Hepatocyte (in vitro differentiated cells): ENCODE measurements at places on chromosomes 5 and 9. TPM values are rescaled to one million over a fixed set of nuclear protein-coding genes. Genes with fewer than 3 reads are reported as not detected.

SPINK5 gene
- 3.0 TPM in 2 replicates for total RNA-seq

CDX1 gene
- total RNA-seq: 54.6 and 58.2 TPM in 2 replicates

FGFR4 gene
- total RNA-seq: 90.2 and 121 TPM in 2 replicates

C9 gene
- 0.47 and 0.76 TPM in 2 replicates for total RNA-seq

TAS2R1 gene
- total RNA-seq: 1.0 TPM in 1 of 2 replicates, not detected in the other

LHX2 gene
- total RNA-seq: not detected in 2 replicates

ANKRD31 gene
- total RNA-seq: 0.47 and 0.60 TPM in 2 replicates

SLC6A18 gene
- not detected in 2 replicates for total RNA-seq

ACO1 gene
- 62.7 and 65.7 TPM in 2 replicates for total RNA-seq

DNA sequence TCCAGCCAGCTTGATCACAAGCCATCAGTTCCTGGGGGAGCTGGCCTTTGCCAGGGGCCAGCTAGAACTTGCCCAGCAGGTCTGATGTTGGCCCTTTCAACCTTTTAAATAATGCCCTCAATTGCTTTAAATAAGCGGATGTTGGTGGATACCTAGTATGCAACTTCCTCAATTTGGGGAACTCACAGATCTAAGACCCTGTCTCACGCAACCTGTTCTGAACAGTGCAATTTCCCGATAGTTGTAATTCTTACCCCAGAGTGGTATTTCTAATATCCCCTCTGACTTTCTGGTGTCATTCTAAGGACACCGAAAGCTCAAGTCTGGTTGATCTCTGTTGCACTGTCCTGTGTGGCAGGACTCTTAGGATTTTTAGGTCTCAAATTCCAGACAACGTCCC lies 23.1 kb downstream of the GALNT12 start:
- no peak for DNase-seq
- H3K4me3 ChIP-seq: no peak overlapping the region
- H3K36me3 ChIP-seq: no peaks in the 10 kb centered on the region
- H3K4me1 ChIP-seq: no peaks in the 10 kb centered on the region
- H3K27me3 ChIP-seq: no peaks in the 10 kb centered on the region

- no peak overlapping the region for H3K27ac ChIP-seq
- no peaks in the 10 kb centered on the region for H3K36me3 ChIP-seq
- no peaks in the 10 kb centered on the region for H3K4me1 ChIP-seq
- no peak overlapping the region for H3K4me3 ChIP-seq
- no peak for DNase-seq
Measured at GRCh38 chr5:33507426-33507825, 66.7 kb downstream of the TARS1 start.

- no peaks in the 10 kb centered on the region for H3K27me3 ChIP-seq
- no peaks in the 10 kb centered on the region for H3K36me3 ChIP-seq
- no peak overlapping the region for H3K27ac ChIP-seq
- H3K4me3 ChIP-seq: no peak overlapping the region
- no peaks in the 10 kb centered on the region for H3K4me1 ChIP-seq
Measured at GRCh38 chr5:123223921-123224320, 134.9 kb downstream of the PRDM6 start.

- no peaks in the 10 kb centered on the region for H3K27me3 ChIP-seq
- peak; percentile 76 for DNase-seq
- no peak overlapping the region for H3K4me3 ChIP-seq
- H3K27ac ChIP-seq: peak overlapping the region; percentile 95
- peaks cover 44% of the 10 kb centered on the region for H3K4me1 ChIP-seq
Measured at GRCh38 chr9:96136992-96137670, 164.8 kb downstream of the HSD17B3 start.

DNA sequence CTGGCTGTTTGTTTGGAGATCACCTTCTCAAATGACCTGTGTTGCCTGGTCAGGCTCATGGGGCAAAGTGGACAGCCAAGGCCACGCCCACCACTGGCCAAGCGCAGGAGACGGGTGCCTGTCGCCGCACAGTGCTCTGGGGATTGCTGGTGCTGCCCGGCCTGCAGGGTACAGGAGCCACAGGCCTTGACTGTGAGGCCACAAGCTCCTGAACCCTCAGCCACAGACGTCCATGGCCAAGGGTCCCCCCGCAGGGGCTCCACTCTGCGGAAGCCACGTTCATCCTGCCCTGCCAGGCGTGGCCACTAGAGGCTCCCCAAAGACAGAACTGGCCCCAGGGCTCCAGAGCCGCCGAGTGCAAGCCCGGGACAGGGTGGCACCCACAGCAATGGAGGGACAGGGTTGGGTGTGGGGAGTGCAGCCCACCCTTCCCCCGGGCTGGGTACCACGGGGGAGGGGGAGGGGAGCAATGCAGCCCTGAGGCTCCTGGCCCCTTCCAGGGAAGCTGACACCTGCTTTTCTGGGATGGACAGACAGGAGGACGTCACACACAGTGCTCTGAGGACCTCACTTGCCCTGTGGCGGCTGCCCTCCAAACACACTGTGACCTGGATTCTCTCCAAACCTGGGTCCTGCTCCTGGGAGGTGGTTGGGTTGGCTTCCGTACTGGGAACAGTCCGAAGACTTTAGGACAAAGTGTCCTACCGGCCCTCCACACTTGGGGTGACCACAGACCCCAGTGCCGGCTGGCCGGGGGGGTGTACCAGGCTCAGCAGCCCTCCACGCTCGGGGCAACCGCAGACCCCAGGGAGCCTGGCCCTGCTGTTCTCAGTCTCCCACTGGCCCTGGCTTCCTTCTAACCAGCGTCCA lies 21.5 kb downstream of the TPPP start:
- no peaks in the 10 kb centered on the region for H3K27me3 ChIP-seq
- peaks cover 18% of the 10 kb centered on the region for H3K4me1 ChIP-seq

DNA sequence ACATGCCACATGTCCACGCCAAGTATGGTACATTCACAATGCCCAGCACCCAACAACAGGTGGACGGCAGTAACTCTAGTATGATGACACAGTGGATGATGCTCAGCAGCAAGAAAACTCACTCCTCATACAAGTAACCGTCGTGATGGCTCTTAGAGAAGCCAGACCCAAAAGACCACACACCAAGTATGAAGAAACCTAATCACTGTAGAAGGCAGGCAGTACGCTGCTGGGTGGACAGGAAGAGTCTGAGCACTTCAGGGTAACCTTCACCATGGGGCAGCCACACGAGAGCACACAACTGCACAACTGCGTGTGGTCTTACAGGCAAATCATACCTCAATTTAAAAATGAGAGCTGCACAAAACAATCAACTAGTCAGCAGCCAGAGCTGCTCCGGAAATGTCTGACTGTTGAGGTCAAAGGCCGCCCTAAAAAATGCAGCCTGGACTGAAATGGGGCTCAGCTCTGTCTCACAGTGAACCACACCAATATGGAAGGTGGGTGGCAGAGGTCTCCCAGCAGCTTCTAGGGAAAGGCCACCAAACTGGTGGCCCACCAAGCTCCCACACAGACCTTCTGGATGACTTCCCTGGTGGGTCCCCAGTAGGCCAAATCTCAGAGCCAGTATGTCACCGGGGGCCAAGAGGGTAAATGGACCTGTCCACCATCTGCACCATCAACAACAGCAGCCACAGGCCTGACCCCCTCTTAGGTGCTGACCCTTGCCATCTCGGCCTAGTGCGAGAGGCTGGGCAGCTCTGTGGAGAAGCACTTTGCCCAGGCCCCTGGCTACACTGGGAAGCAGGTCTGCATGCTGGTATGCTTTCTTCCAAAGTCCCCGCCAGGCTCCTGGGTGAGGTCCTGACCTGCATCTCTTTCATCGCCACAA lies 17.8 kb downstream of the BICD2 start:
- no peaks in the 10 kb centered on the region for H3K4me1 ChIP-seq
- H3K36me3 ChIP-seq: no peaks in the 10 kb centered on the region
- no peak overlapping the region for H3K27ac ChIP-seq
- no peak for DNase-seq
- H3K4me3 ChIP-seq: no peak overlapping the region

DNA sequence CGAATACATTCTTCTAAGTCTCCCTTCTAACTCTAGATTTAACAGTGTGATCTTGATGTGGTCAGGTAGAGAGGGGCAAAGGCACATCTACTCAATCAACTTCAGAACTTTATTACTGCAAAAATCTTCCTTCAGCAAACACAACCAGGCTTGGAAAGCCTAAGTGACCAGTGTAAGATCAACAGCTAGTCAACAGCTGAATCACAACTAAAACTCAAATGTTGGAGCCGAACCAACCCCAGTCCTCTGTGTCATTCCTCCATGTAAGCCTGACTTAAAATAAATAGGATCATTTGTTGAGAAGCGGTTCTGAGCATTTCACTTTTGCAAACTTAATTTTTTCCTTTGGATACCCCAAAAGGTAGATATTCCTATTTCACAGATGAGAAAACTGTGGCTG lies 352.7 kb downstream of the EBF1 start:
- peaks cover 4% of the 10 kb centered on the region for H3K27me3 ChIP-seq
- no peaks in the 10 kb centered on the region for H3K36me3 ChIP-seq
- H3K27ac ChIP-seq: no peak overlapping the region

DNA sequence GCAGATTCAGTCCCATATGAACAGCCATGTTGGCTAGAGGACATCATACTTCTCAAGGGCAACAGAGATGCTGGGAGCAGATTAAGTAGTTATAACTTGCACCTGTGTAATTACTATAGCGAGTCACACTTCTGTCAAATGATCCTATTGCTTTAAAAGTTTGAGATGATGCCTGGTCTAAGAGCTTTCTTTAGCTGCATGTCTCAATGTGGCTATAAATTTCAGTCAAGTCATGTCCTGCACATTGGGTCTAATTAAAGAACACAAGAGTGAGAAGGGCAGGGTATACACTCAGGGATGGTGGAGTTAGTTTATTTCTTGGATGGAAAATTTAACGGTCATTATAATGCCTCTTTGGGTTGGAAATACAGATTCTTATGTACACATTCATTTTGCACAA lies 557.3 kb downstream of the RAB3C start:
- H3K4me1 ChIP-seq: no peaks in the 10 kb centered on the region
- H3K36me3 ChIP-seq: no peaks in the 10 kb centered on the region
- DNase-seq: no peak
- H3K4me3 ChIP-seq: no peak overlapping the region
- no peaks in the 10 kb centered on the region for H3K27me3 ChIP-seq

GRCh38 chr9:13684656-13685055 lies 405.2 kb upstream of the MPDZ start:
- H3K4me1 ChIP-seq: no peaks in the 10 kb centered on the region
- no peak overlapping the region for H3K4me3 ChIP-seq
- DNase-seq: no peak

DNA sequence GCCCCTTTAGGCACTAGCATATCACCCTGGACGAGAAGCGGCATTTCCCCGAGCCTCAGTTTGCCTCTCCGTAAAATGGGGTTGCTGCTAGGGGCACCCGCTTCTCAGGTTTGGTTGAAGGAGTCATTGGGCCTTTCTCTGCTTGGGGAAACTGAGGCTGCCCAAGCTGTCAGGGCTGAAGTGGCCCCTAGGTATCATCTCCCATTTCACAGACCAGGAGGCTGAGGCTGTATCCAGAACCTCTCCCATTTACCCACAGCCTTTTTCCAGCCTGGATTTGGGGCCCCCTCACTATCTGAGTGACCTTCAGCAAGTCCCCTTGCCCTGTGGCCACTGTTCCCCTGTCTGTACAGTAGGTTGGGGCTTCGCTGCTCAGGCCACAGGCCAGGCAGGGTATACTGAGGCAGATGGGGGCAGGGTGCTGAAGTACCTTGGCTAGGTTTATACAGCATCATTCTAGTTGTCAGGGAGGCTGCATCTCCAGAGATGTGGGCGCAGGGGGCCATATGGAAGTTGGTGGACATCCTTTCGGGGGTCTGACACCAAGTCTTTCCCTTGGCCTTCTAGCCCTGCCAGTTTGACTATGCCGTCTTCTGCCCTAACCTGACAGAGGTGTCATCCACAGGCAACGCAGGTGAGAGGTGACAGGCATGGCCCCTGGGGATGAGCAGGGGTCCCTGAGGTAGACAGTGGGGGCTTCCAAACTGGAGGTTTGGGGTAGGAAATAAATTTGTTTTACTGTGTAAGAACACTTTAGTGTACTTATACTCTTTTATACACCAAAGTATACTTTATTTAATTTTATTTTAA lies 7.9 kb downstream of the FPGS start:
- no peaks in the 10 kb centered on the region for H3K27me3 ChIP-seq
- DNase-seq: no peak
- H3K4me1 ChIP-seq: peaks cover 8% of the 10 kb centered on the region
- no peaks in the 10 kb centered on the region for H3K36me3 ChIP-seq

DNA sequence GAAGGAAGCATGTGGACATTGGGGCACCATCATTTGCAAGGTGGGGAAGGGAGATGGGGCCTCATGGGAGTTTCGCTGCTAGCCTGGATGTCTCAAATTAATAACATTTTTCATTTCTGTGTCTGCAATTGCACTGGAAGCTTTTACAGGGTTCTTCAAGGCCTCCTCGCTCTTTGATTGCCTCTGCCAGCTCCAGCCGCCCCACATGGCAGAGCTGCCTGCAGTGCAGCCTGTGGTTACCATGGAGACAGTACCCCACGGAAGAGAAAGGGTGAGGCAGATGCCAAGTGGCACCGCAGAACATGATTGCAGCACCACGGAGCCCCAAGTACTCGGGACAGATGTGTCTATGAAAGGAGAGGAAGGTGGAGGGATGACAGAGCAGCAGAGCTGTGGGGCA lies 25.4 kb downstream of the CTNND2 start:
- DNase-seq: no peak
- no peaks in the 10 kb centered on the region for H3K27me3 ChIP-seq
- no peak overlapping the region for H3K4me3 ChIP-seq
- H3K36me3 ChIP-seq: no peaks in the 10 kb centered on the region

- peaks cover 11% of the 10 kb centered on the region for H3K4me1 ChIP-seq
- peak overlapping the region; percentile 95 for H3K27ac ChIP-seq
- no peak overlapping the region for H3K4me3 ChIP-seq
- peak; percentile 83 for DNase-seq
- no peaks in the 10 kb centered on the region for H3K27me3 ChIP-seq
- no peaks in the 10 kb centered on the region for H3K36me3 ChIP-seq
Measured at GRCh38 chr5:76805821-76806505, 12.9 kb upstream of the F2RL1 start.

GRCh38 chr5:143041461-143041860 lies 271.3 kb downstream of the ARHGAP26 start:
- no peak overlapping the region for H3K4me3 ChIP-seq
- no peaks in the 10 kb centered on the region for H3K4me1 ChIP-seq
- no peak for DNase-seq
- H3K27ac ChIP-seq: no peak overlapping the region
- H3K36me3 ChIP-seq: no peaks in the 10 kb centered on the region

- no peak overlapping the region for H3K4me3 ChIP-seq
- H3K36me3 ChIP-seq: no peaks in the 10 kb centered on the region
- DNase-seq: no peak
- H3K27ac ChIP-seq: no peak overlapping the region
- no peaks in the 10 kb centered on the region for H3K4me1 ChIP-seq
Measured at GRCh38 chr9:85377731-85378289, 363.9 kb downstream of the AGTPBP1 start.
